Colonic mucosa (tissue), 4 donors: ENCODE measurements at places on chromosomes 2 and 18. TPM values are rescaled to one million over a fixed set of nuclear protein-coding genes. Genes with fewer than 3 reads are reported as not detected.
A peak's percentile ranks its signal among the peaks of the same experiment; 100 is the strongest.

DNA sequence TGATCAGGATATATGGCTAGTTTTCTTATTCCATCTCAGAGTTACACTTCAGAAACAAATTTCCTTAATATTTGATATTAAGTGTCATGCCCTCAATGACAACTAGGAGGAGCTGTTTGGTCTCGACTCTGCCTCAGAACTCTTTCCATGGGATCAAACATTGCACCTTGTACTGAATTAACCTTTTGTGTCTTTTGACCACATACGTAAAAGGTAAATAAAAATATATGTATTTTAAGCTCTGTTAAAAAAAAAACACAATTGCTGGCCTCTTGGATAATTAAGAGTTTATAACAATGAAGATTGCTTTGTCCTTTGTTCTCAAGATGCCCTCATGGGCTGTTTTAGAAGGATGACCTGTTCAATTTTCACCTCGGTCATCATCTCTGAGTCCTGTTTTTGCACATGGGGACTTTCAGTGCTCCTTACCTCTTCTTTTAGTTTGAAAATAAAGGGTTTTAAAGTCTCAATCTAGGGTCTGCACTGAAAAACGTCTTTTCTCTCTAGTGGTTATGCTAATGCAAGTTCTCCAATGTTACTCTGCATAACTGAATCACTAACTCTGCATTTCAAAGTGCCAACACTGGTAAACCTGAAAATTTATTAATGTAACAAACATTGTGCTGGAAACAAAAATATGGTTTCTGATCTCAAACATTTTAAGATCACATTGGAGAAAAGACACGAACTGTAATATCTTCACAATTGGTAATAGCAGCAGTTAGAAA, 18.8 kb upstream of the FN1 start:
- no peak for DNase-seq

DNA sequence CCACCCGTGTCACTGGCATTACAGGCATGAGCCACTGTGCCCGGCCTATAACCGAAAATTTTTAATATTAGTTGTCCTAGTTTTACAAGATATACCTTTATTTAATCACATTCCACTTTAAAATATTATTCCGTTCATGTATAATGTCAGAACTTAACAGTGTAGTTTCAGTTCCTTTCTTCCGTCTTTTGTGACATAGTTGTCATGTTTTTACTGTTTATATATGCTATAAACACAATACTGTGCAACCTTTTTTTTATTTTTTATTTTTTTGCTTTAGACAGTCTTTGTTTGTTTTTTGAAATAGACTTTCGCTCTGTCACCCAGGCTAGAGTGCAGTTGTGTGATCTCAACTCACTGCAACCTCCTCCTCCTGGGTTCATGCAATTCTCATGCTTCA, 129.5 kb upstream of the TTC27 start:
- DNase-seq, result no peak

- no peak for DNase-seq
These were observed 814.5 kb upstream of the LRATD1 start for GRCh38 chr2:13818002-13818401.

GRCh38 chr2:105248316-105249070, 7.0 kb downstream of the GPR45 start:
- DNase-seq, result no peak

DNA sequence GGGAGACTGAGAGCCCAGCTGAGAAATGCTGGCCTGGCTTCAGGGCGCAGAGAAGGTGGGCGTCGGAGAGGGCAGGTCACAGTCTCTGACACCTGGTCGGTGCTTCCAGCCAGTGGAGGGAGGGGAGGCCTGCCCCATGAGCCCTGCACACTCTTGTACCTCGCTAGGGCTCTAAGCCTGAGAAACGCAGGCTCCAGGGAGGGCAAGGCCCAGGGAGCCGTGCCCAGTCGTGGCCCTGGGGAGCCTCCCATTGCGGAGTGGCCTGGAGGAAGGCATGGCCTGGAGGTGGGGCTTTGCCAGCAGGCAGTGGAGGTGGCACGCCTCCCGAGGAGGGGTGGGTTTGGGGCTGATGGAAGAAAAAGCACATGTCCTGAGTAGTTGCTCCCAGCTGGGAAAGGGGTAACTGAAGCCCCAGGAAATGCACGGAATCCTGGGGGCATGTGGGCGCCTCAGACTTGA, 39.0 kb downstream of the MTERF4 start:
- DNase-seq, result no peak

DNA sequence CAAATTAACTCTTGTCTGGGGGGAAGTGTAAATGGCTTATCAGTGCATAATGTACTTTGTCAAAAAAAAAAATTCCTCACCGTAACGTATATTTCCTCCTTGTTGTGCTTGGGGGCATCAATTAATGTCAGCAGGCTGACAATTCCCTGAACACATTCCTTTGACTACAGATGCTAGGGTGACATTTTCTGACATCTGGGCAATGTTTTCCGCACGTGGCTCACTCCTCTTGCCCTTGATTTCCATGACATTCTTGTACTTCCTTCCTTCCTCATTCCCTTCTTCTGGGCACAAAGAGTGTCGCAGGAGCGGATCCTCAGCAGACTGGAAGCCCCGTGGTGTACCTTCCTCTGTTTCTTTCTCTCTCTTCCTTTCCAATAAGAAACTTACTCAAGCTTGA, 173.7 kb downstream of the SP3 start:
- DNase-seq, result no peak

The MGAT4A gene
- 103 TPM for total RNA-seq

- no peak for DNase-seq
These were observed 75.8 kb downstream of the DGKD start for GRCh38 chr2:233430081-233430480.

- no peak for DNase-seq
These were observed 447.5 kb downstream of the TNS1 start for GRCh38 chr2:217555081-217555876.

GRCh38 chr2:149732730-149733290, 145.2 kb upstream of the MMADHC start:
- peak; percentile 18 for DNase-seq
